H1 (cell line): ENCODE measurements at places on chromosomes 5 and 9.
A peak's percentile ranks its signal among the peaks of the same experiment; 100 is the strongest.

GRCh38 chr5:147051193-147051592 lies 172.6 kb upstream of the PPP2R2B start:
- DNase-seq = no peak

- DNase-seq = no peak
Observed at GRCh38 chr9:137198902-137199283, 1.6 kb downstream of the TPRN start.

GRCh38 chr5:171261361-171261760 lies 47.7 kb upstream of the TLX3 start:
- DNase-seq = no peak

GRCh38 chr5:123659011-123659410 lies 147.0 kb downstream of the CSNK1G3 start:
- no peak for DNase-seq

- DNase-seq = no peak
Observed at GRCh38 chr5:133269691-133270090, 217.9 kb downstream of the HSPA4 start.

DNA sequence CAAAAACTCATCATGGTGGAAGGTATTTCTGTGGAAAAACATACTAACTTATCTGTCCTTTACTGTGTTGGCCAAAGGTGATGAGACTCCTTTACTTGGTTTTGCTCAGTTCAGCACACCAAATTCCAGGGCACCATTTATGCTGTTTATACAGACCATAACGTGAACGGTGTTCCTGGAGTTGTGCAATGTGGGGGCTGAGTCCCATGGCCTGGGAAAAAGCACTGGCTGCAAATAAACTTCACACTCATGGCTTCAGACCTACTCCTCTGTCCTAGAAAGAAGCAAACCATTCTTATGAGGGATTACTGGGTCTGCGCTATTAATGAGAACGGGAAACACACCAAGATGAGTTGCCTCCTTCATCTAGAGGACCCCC lies 10.4 kb downstream of the FREM1 start:
- DNase-seq = no peak

DNA sequence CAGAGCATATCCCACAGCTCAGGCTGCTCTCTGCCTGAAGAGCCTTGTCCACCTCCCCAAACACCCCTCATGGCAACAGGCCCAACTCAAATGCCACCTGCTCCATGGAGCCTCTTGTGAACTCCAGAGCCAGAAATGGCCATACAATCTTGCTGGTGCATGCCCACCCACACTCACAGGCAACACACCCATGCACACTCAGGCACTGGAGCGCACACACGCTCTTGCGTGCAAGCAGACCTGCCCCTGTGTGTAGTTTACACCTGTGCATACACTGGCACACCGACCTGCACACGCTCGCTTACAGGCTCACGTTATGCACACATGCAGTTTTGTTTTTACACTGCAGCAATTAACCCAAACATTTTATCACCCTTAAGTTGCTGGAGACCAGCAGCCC lies 40.0 kb downstream of the HRH2 start:
- DNase-seq = no peak

DNA sequence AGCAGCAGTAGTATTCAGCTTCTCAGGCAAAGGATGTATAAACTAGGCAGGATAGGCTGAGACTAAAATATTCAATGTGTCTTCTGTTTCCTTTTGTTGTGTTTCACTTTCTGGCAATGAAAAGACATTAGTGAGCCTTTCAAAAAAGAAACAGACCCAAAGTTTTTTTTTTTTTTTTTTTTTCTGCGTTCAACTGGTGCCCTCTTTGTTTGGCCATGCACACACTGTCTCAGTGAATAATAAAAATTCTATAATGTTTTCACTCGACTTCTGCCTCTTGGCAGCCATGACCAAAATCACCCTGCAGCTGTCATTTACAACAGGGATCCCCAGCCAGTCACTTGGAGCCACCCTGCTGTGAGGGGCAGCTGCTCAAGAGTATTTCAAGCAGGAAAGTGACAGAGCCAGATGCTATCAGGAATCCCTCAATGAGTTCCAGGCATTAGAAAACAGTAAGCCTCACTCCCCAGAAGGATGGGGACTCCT lies 44.0 kb upstream of the MAN2A1 start:
- no peak for DNase-seq

GRCh38 chr5:2332521-2332920 lies 419.0 kb downstream of the IRX2 start:
- no peak for DNase-seq

DNA sequence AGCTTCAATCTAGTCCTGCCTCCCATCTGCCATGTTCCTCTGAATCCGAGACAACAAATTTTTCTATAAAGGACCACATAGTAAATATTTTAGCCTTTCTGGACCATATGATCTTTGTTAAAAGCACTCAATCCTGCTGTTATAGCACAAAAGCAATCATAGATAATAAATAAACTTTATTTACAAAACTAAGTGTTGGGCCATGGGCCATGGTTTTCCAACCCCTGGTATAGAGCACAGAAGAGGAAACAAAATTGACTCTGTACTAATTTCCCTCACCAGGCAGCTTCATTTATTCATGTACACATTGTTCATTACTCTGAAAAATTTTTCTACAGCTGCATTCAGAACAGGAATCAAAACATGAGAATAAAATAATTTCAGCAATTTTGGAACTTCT lies 288.9 kb downstream of the AGTPBP1 start:
- DNase-seq = no peak

DNA sequence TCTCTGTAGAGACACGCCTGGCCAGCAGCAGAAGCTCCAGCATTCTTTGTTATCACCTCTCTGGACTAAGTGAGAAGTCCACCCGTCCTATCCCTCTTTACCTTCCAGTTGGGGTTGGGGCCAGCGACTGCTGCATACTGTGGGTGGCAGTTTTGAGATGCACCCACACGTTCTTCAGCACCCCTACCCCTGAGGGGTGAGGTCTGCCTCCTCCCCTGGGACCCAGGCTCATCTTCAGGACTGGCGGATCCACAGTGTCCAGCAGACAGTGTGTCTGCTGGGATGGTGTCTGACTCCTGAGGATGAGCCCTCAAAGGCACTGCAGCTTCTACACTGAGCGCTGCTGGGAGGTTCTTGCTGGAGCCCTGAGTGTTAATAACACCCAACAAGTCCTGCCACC lies 78.8 kb downstream of the GADD45G start:
- DNase-seq = no peak

DNA sequence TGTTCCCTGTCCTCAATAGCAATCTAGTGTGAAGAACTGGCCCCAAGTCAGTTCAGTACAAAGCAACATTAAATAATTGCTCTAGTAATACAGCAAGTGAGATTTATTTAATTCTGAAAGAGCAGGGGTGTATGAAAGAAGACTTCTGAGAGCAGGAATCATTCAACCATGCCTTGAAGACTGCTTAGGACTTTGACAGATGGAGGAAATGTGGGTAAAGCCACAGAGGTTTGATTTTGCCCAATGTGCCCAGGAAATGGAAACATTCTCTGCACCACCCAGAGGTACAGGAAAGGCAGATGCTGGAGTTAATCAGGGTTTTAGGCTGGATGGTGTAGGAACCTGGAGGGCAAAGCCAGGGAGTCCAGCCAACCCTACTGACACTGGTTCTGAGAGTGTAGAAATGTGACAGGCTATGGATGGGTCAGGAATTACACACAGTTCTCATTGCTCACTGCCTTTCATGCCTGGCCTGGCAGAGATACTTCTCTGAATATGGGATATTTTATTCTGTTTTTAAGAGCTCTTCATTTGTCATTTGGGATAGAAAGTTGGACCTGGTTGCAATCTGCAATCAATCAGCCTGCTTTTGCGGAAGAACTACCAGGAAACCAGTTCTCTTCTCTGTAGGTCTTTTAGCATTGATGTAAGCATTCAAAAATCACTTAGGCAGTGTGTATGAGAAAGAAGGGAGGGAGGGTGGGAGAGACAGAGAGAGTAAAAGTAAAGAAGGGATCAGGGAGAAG lies 88.3 kb downstream of the BRINP1 start:
- DNase-seq = no peak

DNA sequence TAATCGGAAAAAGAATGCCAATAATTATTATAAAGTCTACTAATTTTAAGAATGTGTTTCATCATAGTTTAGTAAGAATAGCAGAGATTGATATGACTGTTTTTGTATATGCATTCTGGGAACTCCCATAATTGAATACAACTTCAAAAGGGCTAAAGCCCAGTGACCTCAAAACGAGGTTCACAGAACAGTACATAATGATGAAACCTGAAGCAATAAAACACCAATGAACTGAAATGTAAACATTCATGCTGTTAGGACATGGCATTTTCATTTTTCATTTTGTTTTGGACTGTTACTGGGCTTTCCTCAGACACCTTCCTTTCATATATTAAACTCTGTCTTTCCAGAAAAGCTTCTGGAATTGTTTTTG lies 684 bp upstream of the JMY start:
- no peak for DNase-seq

GRCh38 chr9:131008563-131008908 lies 438 bp upstream of the LAMC3 start:
- DNase-seq = no peak

- DNase-seq = no peak
Observed at GRCh38 chr9:77978086-77978781, 53.4 kb downstream of the GNAQ start.

- DNase-seq = no peak
Observed at GRCh38 chr9:76560481-76560922, 101.5 kb downstream of the GCNT1 start.

- DNase-seq = peak; percentile 94
Observed at GRCh38 chr5:1594357-1595106, 70.8 kb upstream of the LPCAT1 start.

GRCh38 chr5:1568201-1568979 lies 44.6 kb upstream of the LPCAT1 start:
- no peak for DNase-seq

- no peak for DNase-seq
Observed at GRCh38 chr9:106023455-106023854, 329.1 kb downstream of the TMEM38B start.

DNA sequence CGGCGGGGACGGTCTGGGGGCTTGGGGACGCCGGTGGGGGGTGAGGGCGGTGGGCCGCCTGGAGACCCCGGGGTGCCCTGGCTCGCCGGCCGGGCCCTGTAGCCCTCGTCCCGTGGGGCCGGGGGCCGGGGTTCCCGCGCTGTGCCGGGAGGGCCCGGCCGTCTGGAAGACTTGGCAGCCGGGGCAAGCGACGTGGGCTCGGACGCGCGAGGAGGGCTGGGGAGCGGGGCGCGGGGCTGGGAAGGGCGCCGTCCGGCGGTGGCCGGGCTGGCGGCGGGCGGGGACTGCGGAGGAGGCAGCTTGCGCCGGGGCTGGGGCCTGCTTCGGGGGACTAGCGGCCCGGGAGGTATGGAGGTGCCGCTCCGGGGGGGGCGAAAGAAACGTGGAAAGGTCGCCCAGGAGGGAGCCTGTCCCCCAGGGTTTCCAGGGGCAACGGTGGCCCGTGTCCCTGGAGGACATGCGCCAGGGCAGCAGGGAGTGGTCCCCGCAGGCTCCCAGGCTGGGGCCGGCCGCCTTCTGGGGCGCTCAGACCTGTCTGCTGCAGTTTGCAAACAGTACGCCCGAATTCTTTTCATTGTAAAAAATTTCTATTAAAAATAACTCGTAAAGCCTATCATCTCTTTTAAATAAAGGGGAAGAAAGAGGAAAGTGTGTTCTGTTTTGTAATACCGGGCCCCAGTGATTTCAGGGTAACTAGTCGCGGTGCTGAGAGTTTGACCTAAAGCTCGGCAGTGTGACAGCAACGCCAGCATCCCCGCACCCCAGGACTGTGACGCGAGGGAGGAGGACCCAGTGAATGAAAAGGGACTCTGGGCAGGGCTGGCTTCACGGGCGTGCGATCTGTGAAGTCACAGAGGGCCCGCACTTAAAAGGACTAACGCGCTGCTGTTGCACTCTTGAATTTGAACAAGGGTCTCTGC lies 752 bp upstream of the ANKH start:
- DNase-seq = no peak

GRCh38 chr5:148372166-148372725 lies 11.5 kb upstream of the FBXO38 start:
- no peak for DNase-seq

DNA sequence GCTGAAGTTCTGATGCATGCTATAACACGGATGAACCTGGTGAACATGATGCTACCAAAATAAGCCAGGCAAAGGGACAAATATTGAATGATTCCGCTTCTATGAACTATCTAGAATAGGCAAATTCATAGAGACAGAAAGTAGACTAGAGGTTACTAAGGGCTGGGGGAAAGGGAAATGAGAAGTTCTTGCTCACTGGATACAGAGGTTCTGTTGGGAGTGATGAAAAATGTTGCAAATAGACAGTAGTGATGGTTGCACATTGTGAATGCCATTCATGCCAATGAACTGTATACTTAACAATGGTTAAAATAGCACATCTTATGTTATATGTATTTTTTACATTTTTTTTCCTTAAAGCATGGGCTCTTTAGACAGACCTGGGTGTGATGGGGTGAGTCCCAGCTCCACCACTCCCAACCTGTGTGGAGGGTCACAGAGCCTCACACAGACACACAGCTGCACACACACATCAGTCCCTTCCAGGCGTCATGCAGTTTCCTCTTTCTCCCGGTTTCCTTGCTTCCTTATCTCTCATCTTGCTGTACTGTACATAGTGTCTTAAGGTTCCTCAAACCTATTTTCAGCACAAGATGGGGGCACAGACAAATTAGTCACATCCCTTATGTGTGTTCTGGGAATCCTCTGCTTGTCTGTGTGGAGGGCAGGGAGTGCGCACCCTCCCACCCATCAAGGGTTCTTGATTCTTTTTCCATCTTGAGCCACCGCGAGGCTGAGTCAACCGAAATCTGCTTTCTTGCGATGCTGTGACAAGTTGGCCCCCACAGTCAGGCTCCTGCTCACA lies 192.9 kb downstream of the CRB2 start:
- DNase-seq = no peak

- no peak for DNase-seq
Observed at GRCh38 chr5:116577064-116577788, 2.6 kb upstream of the SEMA6A start.

- DNase-seq = no peak
Observed at GRCh38 chr5:83283761-83284160, 187.8 kb upstream of the VCAN start.

DNA sequence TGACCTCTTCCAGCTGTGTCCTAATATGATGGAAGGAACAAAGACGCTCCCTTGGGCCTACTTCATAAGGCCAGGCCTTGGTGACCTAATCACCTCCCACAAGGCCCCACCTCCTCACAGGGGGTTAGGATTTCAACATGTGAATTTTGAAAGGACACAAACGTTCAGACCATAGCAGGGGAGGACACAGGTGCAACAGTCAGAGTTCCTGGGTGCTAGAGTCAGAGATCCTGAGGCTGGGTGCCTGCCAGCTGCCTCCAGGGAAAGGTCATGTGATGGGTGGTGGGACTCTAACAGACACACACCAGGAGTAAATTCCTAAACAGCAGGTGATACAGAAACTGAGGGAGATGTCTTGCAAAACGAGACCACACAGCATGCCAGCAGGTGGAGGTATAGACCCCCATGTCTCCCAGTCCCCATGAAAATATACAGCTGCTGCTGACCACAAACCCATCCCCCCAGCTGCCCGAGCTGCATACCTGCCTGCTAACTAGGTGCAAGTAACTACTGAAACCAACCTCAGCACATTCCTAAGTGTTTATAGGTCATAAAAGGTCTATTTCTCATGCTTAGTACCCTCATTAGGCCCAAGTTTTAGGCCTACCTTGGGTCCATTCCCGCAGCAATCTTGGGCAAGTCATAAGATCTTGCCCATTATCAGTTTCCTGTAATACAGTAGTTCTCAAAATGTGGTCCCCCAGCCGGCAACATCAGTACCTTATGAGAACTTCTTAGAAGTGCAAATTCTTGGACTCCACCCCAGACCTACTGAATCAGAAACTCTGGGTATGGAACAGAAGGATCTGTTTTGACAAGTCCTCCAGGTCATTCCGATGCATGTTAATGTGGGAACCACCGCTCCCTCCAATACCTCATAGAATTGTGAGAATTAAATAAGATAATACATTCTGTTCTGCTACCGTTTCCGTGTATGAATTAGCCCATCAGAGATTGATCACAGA lies 245.3 kb downstream of the ENC1 start:
- DNase-seq = peak; percentile 82
